ENCODE measurements at places on chromosomes 3 and 15. TPM values are rescaled to one million over a fixed set of nuclear protein-coding genes. Genes with fewer than 3 reads are reported as not detected.

- no peak for DNase-seq
Observed at GRCh38 chr3:28171962-28172361, 69.5 kb upstream of the CMC1 start.

DNA sequence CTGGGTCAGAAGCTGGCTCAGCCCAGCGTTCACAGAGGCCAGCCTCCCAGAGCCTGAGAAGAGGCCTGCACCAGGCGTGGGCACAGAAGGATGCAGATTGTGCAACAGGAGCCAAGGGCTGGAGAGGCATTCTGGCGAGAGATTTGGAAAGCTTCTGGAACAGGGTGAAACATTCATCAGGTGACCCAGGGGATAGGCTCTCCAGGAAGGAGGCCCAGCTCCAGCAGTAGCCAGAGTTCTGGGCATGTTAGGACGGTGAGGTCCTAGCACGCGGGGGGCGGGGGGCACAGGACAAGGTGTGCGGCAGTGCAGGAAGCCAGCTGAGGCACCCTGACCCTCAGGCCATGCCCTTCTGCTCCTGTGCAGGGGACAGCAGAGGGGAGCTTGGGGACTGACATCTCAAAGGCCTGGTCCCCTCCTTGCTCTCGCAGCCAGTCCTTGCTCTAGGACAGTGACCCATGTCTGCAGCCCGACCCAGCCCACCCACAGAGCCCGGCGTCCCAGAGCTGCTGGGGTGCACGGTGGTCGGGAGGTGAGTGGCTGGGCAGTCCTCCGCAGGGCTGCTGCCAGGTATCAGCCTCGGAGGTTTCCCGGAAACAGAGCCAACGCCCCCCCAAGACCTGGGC, 111.7 kb upstream of the KLF13 start:
- DNase-seq: peak; percentile 45

DNA sequence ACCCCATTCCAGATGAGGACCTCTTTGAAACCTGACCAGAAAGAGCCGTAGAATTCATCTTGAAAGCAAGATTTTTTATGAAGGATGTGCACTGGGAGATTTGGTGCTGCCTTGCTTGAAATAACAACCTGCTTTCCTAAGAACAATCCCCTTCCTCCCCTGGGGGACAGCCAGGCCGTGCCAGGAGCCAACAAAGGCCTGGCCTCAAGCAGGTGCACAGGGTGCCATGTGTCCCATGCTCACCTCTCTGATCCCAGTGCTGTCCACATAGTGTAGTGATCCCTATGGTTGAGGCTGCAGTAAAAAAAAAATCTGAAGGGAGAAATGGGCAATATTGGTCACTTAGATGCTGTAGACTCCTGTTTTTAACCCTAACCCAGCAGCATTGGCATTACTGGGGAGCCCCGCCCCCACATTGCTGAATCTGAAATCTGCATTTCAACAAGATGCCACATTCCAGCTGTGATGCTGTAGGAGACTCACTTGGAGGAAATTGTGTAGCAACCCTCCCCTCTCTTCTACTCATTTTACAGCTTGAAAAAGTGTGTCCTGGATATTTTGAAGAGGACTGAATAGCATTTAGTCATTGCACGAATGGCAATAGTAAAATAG, 171.2 kb downstream of the APBA2 start:
- DNase-seq: no peak

The CFAP20DC gene
- 4.4 TPM for total RNA-seq

The FANCD2OS gene
- not detected for total RNA-seq

Measured in occipital lobe (tissue), 3 donors.